Natural killer cell (primary cell): ENCODE measurements at places on chromosomes 2 and 18. TPM values are rescaled to one million over a fixed set of nuclear protein-coding genes. Genes with fewer than 3 reads are reported as not detected.

DNA sequence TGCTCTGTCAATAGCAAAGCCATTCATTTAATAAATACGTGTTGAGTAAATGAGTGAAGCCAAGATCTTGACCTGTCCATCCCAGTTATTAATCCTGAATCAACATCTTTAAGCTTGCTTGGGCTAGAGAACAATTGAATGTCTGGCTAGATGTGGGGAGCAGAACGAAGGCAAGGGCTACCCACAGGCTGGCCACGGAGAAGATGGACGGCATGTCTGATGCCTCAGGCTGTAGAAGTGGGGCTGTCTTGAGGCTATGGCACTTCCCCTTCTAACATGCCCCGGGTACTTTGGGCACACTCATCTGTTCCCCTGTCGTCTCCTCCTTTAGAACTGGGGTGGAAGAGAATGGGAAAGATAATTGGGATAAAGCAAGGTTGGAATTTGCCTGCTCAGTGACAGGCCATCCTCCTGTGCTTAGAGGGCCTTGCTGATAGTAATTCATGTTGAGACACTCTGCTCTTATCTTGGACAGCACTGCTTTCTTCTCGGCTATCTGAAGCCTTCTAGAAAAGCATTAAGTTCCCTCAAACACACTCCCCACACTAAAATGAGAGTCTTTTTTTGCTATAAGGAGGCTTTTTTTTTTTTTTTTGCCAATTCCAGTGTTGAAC is 225.7 kb downstream of the MREG start:
- no peak for DNase-seq

GRCh38 chr2:201404699-201405280 is 46.5 kb downstream of the TRAK2 start:
- DNase-seq: no peak

DNA sequence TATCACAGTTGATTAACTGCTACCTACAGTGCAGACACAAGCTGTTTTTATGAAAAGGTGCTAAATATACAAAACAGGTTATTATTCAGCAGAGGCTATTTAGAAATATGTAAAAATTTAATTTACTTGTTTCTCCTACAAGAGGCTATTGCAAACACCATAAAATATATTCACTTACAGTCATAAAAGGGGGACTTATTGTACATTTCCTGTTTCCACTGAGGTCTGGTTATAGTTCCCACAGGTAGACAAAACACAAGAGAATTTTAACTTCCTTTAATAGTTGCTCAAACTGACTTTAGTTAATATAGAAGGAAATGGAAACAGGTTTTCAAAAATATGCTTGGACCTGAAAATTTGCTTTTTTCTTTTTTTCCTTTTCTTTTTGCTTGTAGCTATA is 40.0 kb upstream of the FRZB start:
- DNase-seq: no peak

The PLB1 gene
- 1.7 TPM for total RNA-seq

The HOXD10 gene
- total RNA-seq: not detected

The ASPRV1 gene
- total RNA-seq: 2.7 TPM

The IGFBP5 gene
- total RNA-seq: not detected

The ALPP gene
- not detected for total RNA-seq

The SCYGR4 gene
- not detected for total RNA-seq
